ENCODE measurements at places on chromosomes 16 and 17.
A peak's percentile ranks its signal among the peaks of the same experiment; 100 is the strongest.

DNA sequence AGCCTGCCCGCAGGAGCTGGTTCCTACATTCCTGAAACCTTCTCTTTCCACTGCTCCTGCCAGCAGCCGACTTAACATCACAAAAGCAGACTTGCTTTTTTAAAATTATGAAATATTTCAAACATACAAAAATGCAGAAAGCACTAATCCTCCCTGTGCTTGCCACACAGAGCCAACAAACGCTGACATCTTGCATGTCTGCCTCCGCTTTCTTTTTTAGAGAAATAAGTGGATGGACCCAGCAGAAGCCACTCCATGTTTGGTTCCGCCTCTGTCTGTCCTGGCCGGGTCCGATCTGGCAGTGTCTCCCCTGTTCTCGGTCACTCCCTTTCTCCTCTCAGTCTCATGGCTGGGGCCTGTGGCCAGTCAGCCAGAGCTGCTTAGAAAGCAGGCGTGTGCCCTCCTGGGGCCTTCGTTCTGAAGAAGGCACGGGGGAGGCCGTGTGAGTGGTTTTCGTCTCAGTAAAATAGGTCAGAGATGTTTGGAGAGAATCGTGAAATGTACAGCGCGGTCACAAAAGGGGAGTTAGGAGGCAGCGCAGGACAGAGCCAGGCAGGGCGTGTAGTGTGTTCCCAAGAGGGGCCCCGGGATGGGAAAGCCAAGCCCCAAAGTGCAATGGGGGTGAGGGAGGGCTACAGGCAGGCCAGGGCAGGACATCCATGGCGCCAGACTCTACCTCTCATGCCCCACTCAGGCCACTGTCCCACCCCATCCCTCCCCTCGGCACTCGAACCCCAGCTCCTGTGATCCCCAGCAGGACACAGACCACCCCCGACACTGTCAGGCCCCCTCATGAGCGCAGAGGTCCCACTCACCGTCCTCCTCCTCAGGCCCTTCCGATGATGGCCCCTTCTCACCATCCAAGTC lies 23.2 kb downstream of the MXRA7 start:
- DNase-seq = peak; percentile 84

- DNase-seq = no peak
Observed at GRCh38 chr17:40961591-40961990, 5.2 kb downstream of the KRT39 start.

DNA sequence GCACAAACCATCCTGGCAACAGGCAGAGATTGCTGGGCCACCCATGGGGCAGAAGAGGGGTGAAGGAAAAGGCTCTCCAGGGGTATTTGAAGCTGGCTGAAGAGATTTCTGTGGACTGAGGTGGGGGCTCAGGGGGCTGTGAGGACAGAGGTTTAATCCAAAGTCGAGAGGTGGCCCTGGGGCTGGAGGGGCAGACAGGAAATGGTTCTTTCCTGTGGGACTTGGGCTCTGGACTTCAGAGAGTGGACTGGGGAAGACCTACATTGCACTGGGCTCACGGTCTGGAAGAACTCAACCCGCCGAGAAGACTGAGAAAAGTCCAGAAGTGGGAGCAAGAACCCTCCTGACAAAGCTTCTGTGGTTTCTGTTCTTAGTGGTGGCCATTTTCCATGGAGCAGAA lies 2.9 kb downstream of the CCDC42 start:
- DNase-seq = no peak

DNA sequence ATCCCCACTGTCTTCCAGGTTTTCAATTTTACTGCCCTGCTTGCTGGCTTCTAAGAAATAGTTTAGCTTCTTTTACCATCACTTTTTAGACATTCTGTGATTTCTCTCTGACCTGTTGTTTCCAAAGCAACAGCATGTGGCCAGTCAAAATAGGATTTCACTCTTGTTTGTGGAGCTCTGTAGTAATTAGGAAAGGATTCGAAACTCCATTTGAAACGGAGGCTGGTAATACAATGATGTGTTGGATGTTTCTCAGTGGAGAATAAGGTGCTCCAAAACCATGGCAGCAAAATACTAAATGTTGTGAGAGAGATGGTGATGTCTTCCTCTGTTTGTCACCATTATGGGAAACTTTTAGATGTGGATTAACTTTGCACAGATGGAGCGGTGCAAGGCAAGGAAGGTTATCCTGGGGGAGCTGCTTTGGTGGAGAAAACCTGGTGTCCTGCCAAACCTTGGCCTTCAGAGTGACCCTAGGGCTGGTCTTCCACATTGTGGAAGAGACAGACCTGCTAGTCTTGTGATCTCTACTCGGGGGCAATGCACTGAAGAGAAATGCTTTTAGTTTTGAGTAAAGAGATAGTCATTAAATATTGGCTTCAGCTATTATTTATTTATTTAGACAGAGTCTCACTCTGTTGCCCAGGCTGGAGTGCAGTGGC lies 79.4 kb downstream of the PRKCA start:
- no peak for DNase-seq

GRCh38 chr16:4801962-4802658 lies at the start of gene ROGDI:
ROGDI (minus strand) TSS chr16:4802633; CDS start chr16:4802571, 62 bp downstream.
- peak; percentile 76 for DNase-seq

DNA sequence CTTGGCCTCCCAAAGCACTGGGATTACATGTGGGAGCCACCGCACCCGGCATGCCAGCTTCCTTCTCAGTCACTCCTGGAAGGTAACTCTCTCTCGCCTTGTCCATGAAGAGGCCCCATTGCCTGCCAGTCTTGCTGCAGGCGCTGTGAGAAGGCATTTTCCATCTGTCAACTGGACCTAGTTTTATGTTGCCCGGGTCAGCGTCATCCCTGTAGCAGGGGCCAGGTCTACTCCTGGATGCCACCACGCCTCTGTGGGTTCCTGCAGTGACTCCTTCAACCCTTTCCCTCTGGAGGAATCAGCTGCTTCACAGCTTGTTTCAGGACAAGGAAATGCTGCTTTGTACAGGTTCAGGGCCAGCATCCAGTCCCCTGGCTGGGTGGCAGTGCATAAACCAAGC lies 2.6 kb upstream of the NLRC3 start:
- DNase-seq = no peak

- DNase-seq = no peak
Observed at GRCh38 chr17:42543190-42544079, 7.4 kb downstream of the NAGLU start.
